ENCODE measurements at places on chromosomes 12 and 14.

DNA sequence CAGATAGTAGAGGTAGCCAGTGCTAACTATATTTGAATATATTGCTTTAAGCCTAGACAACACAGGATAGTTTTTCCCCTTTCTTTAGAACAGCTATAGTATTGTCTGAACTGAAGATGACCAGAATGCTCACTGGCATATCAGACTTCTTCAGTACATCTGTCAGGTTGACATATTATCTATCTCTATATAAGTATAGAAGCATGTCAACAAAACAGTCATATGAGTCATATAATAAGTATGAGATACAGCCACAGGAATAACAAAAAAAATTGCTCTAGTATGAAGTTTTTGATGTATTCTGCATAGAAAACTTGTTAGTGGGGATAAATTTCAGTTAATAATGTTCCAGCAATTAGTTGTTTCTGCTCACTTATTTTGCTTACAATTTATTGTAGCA, 767.7 kb downstream of the LRFN5 start:
- DNase-seq: no peak

DNA sequence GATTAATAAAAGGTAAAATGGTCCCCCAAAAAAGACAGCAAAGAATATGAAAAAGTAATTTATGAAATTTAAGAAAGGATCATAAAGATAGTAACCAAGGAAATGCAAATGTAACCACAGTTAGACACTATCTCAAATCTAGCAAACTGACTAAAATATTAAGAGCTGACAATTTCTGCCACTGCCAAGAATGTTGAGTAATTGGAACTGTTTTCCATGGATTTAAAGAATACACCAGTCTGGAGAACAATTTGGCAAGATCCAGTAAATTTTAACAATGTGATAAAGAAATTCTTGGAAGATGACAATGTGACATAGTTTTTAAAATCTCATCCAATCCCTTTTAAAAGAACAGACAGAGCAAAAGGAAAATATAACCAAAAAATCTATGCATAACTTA, 798.0 kb upstream of the MGAT4C start:
- DNase-seq: no peak

DNA sequence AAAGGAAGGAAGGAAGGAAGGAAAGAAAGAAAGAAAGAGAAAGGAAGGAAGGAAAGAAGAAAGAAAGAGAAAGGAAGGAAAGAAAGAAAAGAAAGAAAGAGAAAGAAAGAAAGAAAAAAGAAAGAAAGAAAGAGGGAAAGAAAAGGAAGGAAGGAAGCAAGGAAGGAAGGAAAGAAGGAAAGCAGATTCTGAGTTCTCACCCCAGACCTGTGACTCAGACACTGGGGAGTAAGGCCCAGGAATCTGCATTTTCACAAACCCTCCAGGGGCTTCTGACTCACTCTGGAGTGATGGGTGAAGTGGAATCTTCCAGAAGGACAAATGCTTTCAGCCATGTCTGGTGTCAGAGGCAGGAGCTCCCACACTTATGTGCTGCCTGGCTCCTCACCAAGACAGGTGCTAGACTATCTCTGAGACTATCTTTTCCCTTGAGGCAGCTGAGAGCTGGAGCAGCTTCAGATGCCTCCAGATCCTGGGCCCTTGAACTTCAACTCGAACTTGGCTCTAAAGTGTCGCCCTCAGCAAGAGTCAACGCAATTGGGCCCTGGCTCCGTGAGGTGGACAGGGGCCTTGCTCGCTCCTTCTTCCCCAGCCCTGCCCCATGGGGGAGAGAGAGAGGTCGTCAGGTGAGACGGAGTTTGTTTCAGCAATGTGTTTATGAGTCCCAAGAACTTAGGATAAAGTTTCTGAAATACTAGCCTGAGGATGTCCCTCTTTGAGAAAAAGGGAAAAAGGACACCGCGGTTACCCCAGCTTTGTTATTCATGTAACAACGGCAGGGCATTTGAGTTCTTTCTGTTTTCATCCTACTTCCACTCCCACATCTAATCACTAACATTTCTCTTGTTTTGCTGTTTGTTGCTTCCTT, 19.8 kb upstream of the SCARB1 start:
- DNase-seq: no peak

- no peak for DNase-seq
These were observed 6.3 kb downstream of the ZFP36L1 start for GRCh38 chr14:68786491-68787091.

GRCh38 chr12:131828671-131829355, 620 bp downstream of the MMP17 start:
- no peak for DNase-seq

- no peak for DNase-seq
These were observed 8.9 kb downstream of the KRT4 start for GRCh38 chr12:52805000-52805399.

DNA sequence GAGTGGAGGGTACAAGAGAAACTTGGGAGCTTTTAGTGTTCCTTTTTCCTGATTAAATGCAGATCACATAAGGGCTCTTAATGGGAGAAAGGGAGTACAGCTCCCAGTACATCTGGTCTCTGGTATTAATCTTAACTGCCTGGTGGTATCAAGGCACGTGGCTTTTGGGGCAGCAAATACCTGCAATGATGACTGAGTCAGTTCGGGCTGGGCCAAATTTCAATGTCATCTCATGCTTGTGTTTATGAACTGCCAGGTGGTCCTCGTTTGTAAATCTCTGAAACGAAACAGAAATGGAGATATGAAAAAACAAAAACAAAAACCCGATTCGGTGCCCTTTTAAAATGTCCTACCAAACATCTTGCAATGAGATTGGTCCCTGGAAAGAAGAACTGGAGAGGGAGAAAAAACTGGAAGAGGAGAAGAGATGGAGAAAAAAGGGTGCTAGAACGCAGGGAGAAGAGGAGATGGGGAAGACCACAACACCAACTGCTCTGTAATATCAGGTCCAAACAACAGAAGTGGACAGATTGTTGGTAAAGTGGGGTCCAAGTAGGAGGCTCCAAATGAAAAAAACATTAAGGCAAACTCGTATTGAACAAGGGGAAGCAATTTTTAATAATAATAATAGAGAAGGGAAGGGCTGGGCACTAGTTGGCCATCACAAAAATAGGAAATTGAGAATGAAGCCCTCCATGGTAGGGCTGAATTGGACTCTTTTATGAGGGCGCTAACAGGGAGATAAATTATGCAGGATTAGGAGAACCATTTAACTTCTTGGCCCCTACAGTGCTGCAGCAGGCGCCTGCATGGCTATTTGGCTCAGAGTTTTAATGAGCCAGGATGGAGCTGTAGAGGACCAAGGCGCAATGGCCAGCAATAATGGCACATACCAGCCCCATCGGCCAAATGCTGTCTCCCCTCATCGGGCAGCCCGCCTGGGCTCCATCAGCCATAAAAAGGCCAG, 45.4 kb upstream of the NPFF start:
- DNase-seq: no peak

- DNase-seq: no peak
These were observed 1542.6 kb downstream of the AACS start for GRCh38 chr12:126607867-126608266.

DNA sequence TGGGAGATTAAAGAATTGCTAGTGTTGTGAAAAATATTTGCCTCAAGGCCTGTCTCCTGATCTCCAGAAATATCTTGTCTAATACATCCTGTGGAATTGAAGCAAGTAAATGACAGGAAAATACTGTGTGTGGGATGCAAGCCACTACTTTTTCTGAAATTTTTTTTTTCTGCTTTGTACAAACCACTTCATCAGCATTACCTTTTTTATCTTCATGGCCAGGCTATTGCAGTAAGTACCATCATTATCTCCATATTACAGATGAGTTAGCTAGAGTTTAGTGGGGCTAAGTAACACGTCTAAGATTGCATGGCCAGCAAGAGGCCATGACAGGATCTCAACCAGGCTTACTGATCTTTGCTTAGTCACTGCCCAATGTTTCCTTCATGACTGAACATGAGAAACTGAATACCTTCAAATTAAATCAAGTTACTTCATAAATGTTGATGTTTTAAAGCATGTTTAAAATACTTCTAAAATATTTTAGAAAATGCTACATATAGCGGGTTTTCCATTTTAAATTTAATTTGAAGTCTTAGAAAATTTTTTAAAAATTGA, 273.7 kb downstream of the SLC6A15 start:
- no peak for DNase-seq

DNA sequence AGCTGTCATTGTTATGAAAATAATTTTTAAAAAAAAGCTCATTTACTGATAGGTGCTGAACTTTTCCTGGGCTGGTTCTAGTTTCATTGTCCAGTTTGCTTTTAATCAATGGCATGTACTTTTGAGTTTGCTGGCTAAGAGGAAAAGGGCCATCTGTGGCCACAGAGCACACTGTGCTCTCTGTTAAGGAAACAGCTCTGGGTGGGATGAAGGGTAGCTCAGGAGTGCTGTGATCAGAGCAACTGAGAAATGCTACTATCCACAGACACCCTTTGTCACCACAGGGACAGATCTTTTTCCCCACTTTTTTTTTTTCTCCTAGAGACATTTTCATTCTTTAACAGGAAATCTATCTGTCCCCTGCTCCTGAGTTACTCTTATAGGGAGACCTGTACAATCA, 387.1 kb upstream of the PRICKLE1 start:
- no peak for DNase-seq

GRCh38 chr12:93134893-93135285, 205.8 kb upstream of the EEA1 start:
- no peak for DNase-seq

DNA sequence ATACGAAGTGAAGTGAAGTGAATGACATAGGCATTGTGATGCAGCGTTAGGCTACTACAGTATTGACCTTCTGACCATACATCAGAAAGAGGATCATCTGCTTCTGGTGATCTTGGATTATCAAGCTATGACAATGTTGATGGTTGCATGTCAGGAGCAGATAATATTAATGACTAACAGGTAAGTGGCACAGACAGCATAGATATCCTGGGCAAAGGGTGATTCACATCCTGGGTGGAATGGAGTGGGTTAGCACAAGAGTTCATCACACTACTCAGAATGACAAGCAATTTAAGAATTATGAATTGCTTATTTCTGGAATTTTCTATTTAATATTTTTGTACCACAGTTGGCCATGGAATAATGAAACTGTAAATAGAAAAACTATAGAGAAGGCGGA, 397.9 kb upstream of the ATP2B1 start:
- no peak for DNase-seq

- no peak for DNase-seq
These were observed 232.8 kb upstream of the FBXO33 start for GRCh38 chr14:39665075-39665475.

GRCh38 chr12:97132270-97132669, 225.2 kb downstream of the NEDD1 start:
- no peak for DNase-seq

- no peak for DNase-seq
These were observed 58.9 kb downstream of the DDX51 start for GRCh38 chr12:132085291-132085635.

DNA sequence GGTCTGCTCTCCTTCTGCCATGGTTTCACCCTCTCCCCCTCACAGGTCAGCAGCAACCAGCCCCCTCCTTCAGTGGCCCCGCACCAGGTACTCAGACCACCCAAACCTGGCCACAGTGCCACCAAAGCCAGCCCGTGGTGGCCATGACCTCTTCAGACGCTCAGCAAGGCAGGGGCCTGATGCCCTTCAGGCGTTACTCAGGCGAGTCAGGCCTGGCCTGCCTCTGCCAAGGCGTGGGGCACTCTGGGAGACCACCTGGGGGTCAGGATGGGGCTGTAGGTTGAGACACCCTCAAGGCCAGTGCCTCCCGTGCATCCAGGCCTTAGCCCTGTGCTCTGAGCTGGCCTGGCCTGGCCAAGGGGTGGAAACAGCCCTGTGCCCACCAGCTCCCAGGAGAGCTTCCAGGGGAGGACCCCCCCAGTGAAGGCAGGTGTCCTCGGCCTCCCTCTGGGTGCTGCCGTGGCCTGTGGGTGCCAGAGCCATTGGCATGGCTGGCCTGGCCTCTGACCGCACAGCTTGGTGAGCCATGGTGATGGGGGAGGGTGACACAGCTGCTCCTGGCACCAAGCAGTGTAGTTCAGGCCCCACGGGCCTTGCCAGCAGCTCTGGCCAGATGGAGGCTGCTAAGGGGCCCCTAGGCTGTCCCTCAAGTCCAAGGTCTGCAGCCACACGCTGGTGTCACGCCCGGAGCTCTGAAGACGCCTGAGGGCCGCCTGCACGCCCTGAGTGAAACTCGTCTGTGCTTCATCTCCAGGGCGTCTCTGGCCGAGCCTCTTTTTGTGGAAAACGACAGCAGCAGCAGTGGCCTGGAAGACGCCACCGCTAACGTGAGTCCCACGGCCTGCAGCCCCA, 15.1 kb downstream of the XRCC3 start:
- DNase-seq: no peak

DNA sequence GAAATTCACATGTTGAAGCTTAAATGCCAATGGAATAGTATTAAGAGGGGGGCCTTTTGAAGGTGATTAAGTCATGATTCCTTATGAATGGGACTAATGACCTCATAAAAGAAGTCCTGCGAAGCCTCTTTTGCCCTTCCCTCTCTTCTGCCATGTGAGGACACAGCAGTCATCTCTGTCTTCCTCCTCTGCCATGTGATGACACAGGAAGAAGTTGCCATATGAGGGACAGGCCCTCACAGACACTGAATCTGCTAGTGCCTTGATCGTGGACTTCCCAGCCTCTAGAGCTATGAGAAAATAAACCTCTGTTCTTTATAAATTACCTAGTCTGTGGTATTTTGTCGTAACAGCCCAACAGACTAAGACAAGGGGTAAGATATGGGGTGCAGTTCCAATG, 100.7 kb downstream of the VCPKMT start:
- no peak for DNase-seq

DNA sequence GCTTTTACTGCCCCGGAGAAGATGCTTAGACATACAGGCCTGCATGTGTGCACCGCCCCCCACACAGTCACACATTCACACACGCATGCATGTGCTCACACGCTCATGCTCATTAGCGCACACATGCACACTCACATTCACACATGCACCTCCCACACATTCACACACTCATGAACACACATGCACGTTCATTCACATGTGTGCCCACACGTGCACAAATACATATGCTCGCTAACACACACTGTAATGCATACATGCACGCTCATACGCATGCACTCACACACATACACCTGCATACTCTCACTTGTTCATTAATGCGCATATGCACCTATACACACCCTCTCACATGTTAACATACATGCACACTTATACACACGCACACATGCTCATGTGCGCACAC, 21.9 kb downstream of the TMEM132C start:
- no peak for DNase-seq

GRCh38 chr14:34036319-34036766, 85.5 kb upstream of the EGLN3 start:
- DNase-seq: no peak

GRCh38 chr14:29163109-29163508, 396.5 kb downstream of the FOXG1 start:
- no peak for DNase-seq

All from stimulated activated CD4-positive, alpha-beta T cell treated with anti-CD3 and anti-CD28 coated beads, Interleukin-1b, Interleukin-23, amount 100 ng/mL, for 24 hours (primary cell).